ENCODE measurements at places on chromosomes 7 and 10.

DNA sequence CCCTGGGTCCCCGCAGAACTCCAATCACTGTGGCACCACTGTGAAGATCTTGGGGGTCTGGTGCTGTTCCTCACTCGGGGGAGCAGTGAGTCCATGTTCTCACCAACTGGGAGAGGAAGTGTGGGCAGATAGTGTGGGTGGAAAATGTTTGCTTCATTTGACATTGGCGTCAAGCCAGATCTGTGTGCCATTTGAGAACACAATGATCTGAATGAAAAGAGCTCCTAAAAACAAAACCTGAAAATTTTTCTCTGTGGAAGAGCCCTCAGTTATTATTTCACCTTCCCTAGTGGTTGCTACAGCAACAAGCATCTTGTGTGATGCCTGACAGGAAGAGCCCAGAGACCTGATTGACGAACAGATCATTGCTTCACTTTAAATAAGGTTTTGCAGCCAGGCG is 125.6 kb downstream of the VIPR2 start:
- no peak for DNase-seq

GRCh38 chr7:2465928-2466327 is 10.3 kb downstream of the GRIFIN start:
- DNase-seq: no peak

DNA sequence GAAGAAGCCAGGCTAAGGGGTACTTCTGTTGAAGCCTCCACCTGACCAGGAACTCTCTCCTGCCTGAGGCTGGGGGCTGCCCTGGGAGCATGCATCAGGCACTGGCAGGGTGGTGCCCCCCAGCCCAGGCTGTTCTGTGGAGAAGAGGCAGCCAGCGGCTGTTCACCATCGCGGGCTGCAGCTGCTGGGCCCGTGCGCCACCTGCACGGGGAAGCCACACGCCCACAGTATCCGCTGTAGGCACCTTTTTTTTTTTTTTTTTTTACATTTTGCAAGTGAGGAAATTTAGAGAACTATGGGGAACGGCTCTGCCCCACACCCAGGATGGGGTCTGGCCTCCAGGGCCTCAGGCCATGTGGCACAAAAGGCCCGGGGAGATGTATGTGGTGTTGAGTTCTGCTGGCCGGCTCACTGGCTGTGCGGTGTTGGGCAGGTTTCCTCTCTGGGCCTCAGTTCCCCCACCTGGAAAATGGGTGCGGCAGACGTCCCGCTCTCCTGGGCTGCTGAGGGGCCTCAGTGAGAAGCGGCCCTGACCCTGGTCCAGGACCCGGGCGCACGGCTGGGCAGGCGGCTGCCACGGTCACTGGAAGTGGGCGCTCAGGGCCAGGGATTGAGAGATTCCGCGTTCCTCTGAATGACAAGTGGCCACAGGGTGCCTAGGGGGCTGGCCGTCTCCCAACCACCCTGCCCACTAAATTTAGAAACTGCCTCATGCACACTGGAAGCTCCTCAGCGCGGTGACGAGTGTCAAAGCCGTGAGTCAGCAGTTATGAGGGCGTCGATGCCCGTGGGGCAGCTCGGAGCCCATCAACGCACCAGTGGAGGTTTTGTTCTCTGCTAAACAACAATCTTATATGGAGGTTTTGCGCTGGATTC is 8.8 kb upstream of the INTS1 start:
- peak; percentile 98 for DNase-seq

DNA sequence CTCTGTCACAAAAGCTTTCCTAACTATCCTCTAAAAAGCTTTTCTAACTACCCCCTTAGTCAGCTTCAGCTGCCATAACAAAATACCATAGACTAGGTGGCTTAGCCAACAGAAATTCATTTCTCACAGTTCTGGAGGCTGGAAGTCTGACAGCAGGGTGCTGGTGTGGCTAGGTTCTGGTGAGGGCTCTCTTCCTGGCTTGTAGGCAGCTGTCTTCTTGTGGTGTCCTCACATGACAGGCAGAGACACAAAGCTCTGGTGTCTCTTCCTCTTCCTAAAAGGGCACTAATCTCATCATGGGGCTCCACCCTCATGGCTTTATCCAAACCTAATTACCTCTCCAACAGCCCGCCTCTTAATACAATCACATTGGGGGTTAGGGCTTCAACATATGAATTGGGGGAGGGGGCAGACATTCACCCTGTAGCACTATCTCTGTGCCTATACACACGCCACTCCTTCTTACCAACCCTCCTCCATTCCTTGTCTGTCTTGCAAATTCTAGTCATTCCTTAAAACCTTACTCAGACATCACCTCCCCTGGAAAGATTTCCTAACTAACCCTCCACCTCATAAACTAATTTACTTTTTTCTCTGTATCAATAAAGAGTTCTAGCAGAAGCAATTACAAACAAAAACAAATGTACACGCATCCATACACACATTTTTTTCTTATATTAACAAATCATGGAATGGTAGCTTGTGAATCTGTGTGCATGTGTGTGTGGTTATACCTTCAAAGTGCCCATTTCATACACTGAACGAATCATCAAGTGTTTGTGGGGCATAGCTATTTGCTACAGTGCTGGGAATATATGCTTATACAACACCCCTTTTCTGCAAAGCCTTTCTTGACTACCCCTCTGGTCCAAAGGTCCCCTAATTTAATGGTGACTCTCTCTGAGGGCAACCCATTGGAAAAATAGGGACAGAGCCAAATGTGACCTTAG is 26.4 kb downstream of the RHOBTB1 start:
- DNase-seq: no peak

DNA sequence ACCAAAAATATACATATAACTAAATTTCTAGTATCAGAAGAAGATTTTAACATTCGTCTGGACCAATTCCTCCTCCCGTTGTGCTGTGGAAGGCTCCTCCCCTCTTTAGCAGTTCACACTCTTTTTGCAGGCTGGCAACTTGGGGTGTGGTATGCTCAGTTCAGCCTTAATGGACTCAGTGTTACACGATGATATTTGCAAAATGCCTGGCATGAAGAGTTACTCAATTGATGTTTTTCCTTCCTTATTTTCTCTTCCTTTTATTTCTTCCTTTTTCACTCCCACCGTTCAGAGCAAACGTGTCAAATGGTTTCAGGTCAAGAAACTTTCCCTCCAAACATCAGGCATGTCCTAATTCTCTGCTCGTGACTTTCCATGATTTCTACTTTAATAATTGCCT is 248.3 kb downstream of the PHF14 start:
- peak; percentile 23 for DNase-seq

GRCh38 chr7:92695308-92696261 is 105.4 kb upstream of the FAM133B start:
- peak; percentile 21 for DNase-seq

GRCh38 chr7:140035400-140036223 is 27.1 kb downstream of the PARP12 start:
- no peak for DNase-seq

DNA sequence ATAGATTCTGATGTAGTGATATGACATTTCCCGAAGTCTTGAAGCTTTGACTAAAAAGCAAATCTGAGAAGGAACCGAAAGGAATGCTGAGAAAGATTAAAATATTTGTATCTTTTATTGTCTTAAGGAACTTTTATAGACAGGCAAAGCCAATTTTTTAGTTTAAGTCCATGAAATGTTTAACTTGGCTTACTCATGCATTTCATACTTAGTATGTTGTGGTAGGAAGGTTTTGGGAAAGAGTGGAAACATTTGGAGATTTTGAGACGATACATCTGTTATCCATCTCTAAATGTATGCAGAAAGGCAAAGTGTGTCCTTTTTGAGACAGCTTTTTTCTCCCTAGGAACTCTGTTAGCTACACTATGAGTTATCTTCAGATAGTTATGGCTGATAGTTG is 10.1 kb downstream of the TBC1D12 start:
- no peak for DNase-seq

DNA sequence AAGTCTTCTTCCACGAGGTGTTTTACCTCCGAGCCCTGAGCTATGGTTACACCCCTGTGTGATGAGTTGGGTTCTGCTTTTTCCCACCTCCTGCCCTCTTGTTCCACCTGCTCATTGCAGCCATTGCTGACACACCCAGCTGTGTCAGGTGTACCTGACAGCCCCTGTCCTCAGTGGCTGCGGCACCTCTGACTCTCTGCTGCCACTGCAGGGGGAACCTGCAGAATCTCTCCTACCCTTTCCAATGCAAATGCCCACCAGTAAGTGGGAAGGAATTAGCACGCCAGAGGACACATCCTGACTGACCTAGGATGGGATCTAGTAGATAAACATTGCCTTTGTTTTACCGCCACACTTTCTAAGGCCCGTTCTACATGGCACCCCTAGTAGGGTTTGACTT is 600.9 kb upstream of the MKI67 start:
- no peak for DNase-seq

GRCh38 chr7:119228482-119228881 is 1004.0 kb downstream of the ANKRD7 start:
- DNase-seq: no peak

DNA sequence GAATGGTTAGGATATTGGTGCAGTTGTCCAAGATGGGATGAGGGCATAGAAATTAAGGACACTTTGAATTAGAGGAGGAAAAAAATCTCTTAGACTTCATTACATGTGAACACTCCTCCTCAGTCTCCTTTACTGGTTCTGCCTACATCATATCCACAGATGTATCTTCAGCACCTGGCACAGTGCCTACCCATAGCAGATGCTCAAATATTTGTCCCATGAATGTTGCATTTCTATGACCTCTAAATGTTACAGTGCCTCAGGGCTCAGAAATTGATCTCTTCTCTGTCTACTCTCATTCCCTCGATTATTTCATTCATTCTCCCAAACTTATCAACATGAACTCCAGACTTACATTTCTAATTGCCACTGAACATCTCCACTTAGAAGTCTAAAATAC is 17.1 kb downstream of the CNNM1 start:
- no peak for DNase-seq

GRCh38 chr10:27382176-27382575 is 121.9 kb upstream of the RAB18 start:
- DNase-seq: no peak

DNA sequence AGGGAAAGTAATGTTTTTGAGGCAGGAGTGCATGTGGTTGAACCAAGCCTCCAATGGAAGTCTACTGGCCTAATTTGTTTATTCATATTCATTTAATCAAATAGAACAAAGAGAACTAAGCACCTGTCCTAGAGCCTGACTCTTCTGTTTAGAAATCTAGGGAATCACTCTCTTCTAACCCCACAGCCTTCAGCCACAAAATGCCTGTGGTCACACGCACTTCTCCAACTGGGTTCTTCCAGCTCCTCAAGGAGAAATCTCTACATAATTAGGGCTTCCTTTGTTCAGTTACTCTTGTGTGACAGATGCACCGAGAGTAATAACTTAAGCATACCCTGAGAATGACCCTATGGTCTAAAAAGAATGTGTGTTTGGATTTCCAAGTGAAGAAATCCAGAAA is 133.7 kb upstream of the NAMPT start:
- no peak for DNase-seq

- DNase-seq: peak; percentile 69
Measured at GRCh38 chr7:111083413-111083812, 7.5 kb upstream of the LRRN3 start.

DNA sequence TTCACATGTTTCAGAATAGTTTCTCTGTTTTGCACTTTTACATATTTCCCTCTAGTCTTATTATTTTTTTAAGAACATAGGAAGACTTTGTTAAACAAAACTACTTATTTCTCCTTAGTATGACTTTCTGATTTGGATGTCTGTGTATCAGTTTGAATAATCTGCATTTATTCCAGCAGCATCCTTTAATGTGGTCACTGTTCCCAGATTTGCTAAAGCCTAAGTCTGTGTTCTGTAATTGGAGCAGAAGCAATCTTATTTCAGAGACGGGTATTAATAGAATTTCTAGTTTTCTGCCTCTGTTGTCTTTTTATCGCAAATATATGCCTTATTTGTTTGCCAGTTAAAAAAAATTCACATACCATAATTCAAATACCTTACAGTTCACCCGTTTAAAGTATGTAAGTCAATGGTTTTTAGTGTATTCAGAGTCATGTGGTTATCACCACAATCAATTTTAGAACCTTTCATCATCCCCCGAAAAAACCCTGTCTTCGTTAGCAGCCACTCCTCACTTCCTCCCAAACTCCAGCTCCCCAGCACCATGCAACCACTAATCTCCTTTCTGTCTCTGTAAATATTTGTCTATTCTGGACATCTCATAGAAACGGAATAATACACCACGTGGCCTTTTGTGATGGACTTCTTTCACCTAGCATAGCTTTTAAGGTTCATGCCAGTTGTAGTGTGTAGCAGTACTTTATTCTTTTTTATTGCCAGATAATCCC is 58.7 kb downstream of the INPP5F start:
- peak; percentile 67 for DNase-seq

- DNase-seq: no peak
Measured at GRCh38 chr10:26311383-26311940, 94.9 kb downstream of the GAD2 start.

GRCh38 chr7:158550886-158551452 is 36.7 kb downstream of the PTPRN2 start:
- no peak for DNase-seq

DNA sequence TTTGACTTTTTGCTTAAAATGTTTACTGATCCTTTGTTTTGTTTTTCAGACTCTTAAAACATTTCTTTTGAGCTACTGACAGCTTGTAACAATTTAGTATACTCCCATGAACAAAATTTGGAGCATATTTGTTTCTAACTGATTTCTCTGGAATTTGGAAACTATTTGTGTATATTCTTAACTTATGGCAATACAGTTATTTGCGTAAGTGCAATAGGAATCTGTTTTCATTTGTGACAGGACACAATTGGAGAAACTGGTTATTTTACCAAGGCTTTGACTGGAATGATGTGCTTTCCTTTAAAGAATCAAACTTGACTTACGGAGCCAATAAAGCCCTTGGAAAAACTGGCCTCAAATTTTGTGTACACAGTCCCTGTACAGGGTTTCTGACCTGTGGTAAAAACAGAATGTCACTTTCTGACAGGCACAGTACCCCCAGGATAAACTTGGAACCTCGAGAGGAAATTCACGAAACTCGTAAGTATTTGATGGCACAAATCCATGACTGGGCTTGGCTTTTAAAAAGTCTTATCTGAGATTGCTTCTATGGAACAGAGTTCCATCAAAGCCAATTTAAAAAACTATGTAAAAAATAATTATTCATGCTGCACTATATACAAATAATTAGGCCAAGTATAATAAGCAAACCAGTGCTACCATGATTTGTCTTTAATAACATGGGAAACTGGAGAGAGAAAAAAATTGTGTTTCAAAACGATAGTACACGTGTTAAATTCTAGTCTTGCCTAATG is 70.4 kb downstream of the ST8SIA6 start:
- DNase-seq: no peak

GRCh38 chr7:2106924-2107323 is 125.8 kb downstream of the MAD1L1 start:
- no peak for DNase-seq

- peak; percentile 3 for DNase-seq
Measured at GRCh38 chr10:103968441-103969391, 1.8 kb downstream of the SLK start.

DNA sequence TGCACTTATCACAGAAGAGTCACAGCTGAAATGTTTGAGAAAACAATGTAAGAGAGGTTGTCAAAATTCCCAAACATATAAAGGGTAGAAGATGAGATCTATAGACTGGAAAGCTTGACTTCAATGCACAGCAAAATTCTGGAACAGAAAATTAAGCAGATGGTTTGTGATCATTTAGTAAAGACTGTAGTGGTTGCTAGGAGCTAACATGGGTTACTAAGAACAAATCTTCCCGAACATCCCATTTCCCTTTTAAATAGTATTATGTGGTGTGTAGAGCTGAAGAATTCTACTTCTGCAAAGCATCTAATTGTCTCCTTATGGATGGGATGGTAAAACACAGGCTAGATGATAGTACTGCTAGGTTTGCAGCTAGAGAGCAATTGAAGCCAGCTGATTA is 312.3 kb downstream of the CAMK1D start:
- DNase-seq: no peak
